ENCODE measurements at places on chromosomes 2 and 18.
A peak's percentile ranks its signal among the peaks of the same experiment; 100 is the strongest.

GRCh38 chr2:170222298-170222697, 44.4 kb downstream of the MYO3B start:
- no peak for DNase-seq

DNA sequence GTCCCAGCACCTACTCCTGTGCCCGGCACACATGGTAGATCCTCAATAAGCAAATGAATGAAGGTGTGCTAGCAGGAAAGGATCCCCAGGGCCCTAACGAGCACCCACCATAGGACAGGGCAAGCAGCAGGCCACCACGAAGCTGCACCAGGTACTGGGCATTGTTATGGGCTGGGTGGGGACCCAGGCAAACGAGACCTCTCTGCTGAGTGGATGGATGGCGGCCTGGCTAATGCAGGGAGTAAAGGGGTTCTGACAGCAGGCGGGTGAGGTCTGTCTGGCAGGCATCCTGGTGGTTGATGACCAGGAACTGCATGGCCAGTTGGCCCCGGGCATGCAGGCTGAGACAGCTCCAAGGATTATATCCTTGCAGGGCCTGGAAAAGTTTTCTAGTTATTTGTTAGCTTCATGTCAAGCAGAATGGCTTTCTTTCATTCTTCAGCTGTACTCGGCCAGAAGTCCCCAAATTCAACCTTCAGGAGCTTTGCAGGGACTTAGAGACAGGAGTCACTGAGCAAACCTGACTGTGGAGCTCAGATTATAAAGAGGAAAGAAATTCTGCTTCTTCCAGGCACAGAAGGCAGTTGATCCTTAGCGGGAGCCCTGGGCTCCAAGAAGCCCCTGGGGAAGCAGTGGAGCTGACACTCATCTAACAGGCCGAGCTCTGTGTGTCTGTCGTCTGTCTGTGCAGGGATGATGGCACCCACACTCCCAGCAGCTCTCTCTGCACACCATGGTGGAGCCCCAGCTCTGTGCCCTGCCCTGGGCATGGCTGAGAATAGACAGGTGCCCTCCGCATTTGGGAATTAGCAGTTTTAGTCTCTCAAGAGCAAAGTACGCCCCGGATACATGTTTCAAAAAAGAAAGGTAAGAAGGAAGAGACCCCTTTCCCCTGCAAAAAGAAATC, 51.2 kb downstream of the SDC1 start:
- no peak for DNase-seq

DNA sequence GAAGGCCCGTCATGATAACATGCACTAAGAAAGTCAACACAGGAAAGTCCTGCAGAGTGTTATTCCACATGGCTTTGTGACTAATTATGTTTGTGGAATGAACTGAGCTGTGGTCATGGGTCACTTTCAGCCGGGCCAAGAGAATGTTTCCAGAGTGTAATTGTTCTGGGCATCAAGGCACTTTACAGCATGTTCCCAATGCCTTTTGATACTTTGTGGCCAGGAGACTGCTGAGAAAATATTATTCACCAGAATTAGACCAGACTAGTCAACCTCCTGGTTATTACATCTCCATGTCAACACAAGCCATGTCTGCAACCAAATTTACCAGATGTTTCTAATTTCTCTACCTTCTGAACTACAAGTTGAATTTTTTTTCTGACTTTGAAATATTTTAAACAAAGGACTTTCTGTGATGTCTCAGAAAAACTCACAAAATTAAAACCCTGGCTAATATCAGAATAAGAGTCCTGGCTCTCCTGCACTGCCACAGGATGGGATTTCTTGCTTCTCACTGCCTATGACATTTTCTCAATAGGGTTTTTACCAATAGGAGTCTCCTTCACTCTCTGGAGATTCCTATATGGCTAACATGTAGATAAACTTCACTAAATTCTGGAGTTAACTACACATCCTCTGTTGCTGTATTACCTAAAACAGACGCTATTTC, 90.6 kb upstream of the WDR75 start:
- DNase-seq: no peak

GRCh38 chr2:217930761-217931563, 71.8 kb downstream of the TNS1 start:
- DNase-seq: no peak

GRCh38 chr2:132758995-132759394, 89.0 kb upstream of the LYPD1 start:
- no peak for DNase-seq

- DNase-seq: no peak
Observed at GRCh38 chr2:24885221-24886125, 34.6 kb downstream of the ADCY3 start.

GRCh38 chr2:226995625-226996041, 159.8 kb downstream of the RHBDD1 start:
- DNase-seq: no peak

GRCh38 chr18:2896990-2897389, 50.2 kb downstream of the EMILIN2 start:
- DNase-seq: no peak

- DNase-seq: no peak
Observed at GRCh38 chr2:74003494-74004211, 18.9 kb downstream of the TET3 start.

DNA sequence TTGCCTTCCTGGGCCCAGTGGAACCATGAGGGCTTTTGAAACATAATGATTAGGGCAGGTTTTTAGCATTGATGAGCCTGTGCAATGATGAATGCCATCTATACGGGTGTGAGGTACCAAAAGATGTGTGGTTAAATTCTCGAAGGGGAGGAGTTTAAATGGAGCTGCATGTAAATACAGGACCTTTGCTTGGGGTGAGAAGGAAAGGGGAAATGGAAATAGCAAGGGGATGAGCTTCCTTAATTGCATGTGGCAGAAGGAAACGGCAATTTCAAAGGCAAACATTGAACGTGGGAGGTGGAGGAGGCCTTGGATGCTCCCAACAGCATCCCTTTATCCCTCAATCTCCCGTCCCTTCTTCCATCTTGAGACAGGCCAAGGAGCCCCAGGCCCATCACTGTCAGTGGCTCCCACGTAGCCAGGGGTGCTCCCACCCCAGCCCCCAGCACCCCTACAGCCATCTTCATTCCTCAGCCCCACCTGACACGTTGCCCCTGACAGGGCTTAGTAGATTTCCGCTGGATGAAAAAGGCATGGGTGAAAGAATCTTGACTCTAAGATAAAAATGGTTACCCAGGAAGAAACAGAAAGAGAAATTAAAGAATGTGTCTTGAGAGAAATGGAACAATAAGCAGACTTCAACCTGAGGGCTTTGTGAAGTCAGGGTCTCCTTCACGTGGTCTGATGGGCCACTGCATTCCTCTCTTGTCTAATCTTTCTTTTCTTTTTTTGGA, 32.5 kb downstream of the INPP5D start:
- DNase-seq: no peak

GRCh38 chr2:192953116-192953515, 758.4 kb upstream of the TMEFF2 start:
- no peak for DNase-seq

DNA sequence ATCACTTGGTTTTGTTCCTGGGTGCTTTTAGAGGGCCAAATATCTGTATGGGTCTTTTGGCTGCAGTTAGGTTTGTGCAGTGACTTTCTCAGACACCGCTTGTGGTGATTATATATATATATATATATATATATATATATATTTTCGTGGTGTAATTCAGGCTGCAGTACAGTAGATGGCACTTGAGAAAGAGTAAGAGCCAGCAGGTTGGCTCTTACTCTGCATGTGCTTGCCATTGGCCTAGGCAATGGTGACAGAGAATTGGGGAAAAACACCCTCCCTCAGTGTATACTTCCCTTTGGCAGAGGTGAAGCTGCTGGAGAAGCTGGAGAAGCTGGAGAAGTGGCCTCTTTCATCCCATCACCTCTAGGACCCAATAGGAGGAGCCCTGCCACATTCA, 22.2 kb upstream of the MYL1 start:
- DNase-seq: no peak

DNA sequence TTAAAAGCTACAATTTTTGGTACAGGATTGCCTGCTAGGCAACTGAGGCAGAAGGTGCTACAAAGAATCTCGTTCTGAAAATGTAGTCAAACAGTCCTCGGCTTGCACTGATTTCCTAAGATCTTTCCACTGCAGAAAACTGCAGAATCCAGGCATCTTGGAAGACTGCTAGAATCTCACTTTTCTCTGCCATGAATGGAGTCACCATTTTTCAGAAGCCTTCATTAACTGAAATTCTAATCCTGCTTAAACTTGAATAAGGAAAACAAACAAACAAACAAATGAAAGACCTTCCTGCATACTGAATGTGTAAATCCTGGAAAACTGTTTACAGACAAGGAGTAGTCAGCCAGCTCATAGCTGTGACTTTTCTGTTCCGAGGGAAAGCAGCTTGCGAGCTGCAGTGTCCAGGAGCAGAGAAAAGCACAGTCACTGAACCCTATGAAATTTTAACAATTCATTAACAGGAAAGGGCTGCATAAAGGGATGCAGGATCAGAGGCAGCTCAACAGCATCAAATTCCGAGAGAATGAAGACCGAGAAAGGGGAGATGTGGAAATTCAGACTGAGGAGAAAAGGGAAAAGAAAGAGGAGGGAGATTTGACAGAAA, 210.5 kb upstream of the PIK3C3 start:
- no peak for DNase-seq

DNA sequence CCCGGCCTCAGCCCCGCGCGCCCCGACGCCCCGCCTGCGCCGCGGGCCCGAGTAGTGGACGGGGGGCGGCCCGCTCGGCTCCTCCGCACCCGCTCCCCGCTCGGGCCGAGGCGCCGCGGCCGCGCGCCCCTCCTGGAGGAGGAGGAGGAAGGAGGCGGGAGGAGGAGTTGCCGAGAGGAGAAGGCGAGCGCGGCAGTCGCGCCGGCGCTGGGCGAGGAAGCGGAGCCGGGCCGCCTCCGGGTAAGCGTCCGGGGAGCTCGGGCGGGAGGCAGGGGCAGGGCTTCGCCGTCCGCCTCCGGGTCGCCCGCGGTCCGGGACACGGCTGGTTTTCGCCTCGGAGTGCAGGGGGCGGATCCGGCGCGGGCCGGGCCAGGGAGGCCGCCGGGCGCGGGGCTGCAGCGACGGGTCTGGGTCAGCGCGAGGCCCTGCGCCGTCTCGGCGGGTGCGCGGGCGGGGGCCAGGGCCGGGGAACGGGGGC, at the start of gene SOCS6:
Gene SOCS6, plus strand, starts transcription at position 195 of the 478 bp plus-strand sequence. CDS start 35,624 bp downstream, outside the sequence.
- DNase-seq: no peak

DNA sequence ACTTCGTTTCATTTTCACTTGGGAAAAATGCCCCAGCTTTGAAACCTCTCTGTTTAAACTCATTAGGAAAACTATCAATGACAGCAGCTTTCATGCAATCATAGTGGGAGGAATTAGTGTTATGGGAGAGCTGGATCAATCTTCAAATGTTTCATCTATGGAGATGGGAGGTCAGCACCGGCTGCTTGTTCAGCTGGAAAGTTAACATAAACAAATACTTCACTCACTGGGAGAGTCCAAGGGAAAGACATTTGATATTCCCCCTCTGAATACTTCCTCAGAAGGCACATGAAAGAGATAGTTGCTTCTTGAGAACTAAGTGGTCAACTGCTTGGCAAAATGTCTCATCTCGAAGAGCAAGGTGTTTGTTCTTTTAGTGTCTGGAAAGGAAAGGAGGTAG, 7.3 kb downstream of the LYPD1 start:
- no peak for DNase-seq

- DNase-seq: no peak
Observed at GRCh38 chr2:26465981-26466471, 11.9 kb downstream of the OTOF start.

GRCh38 chr2:239893236-239893515, 132.0 kb downstream of the NDUFA10 start:
- DNase-seq: no peak

- DNase-seq: peak; percentile 97
Observed at GRCh38 chr2:61144697-61145268, 17.2 kb upstream of the C2orf74 start.

- DNase-seq: peak; percentile 16
Observed at GRCh38 chr2:222714361-222715241, 43.1 kb downstream of the MOGAT1 start.

DNA sequence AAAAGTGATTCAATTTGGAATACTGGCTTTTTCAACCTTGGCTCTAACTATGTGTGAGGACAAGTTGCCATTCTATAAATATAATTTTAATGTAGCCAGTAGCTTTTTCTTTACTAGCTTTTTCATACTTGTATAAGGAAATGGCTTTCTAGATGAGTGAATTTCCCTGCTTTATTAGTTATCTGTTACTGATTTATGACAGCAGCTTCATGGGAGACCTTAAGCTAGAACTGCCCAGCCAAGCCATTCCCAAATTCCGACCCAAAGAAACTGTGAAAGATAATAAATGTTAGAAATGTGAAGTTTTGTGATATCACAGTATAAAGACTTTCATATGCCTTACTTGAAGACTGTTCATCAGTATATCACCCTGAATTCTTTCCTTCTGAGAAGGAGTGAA, 32.3 kb downstream of the BABAM2 start:
- DNase-seq: no peak

DNA sequence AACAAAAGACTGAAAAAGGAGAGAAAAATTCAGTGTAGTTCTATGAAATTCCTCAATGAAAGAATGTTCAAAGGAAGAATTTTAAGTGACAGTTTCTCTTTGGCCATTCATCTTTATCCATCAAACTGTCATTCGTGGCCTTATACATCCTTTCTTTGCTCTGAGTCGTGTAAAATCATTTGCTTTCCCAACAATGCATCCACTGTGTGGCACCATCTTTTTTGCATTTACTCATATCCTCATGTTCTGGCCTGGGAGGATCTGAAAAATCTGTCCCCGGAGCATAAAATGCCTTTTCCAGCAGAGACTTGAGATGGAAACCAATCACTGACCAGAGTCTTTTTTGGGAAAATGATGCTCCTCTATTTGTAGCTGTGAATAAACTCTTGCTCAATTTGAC, 240.3 kb upstream of the ETAA1 start:
- no peak for DNase-seq

DNA sequence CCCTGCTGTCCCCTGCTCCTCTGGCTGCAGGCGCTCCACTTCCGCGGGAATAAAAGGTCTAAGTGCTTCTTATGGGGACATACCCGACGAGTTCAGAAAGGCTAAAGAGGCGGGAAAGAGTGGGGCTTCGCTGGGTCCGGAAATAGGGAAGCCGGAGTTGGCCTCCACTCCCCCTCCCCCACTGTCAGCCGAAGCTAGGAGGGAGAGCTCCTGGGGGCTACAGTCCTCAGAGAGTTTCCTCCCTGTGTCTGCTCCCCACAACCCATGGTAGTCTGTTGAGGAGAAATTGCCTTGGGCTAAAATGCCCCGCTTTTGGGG, 7.2 kb downstream of the GAD1 start:
- DNase-seq: no peak

DNA sequence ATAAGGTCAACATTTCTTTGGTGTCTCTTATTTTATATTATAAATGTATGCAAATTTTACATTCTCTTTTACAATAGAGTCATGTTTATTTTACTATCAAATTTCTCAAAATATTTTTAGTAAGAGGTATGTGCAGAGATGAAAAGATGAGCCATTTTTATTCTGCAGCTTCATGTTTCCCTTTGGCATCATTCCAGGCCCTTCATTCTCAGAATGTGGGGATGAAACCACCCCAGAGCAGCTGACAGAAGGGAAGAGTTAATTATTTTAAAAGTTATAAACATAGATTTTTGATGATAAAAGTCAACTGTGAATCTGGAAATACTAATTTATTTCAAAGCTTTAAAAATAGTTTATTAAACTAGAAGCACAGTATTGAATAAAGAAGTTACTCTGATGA, 12.8 kb upstream of the FSHR start:
- no peak for DNase-seq

- no peak for DNase-seq
Observed at GRCh38 chr2:126674075-126674744, 18.3 kb downstream of the GYPC start.

- no peak for DNase-seq
Observed at GRCh38 chr2:96539215-96539920, 2.8 kb downstream of the ARID5A start.

GRCh38 chr2:11833601-11834000, 87.2 kb downstream of the LPIN1 start:
- no peak for DNase-seq
